ENCODE measurements at places on chromosomes 12 and 14. TPM values are rescaled to one million over a fixed set of nuclear protein-coding genes. Genes with fewer than 3 reads are reported as not detected.

Gene OTX2
- not detected for total RNA-seq

Gene ASB2
- 0.05 TPM for total RNA-seq

DNA sequence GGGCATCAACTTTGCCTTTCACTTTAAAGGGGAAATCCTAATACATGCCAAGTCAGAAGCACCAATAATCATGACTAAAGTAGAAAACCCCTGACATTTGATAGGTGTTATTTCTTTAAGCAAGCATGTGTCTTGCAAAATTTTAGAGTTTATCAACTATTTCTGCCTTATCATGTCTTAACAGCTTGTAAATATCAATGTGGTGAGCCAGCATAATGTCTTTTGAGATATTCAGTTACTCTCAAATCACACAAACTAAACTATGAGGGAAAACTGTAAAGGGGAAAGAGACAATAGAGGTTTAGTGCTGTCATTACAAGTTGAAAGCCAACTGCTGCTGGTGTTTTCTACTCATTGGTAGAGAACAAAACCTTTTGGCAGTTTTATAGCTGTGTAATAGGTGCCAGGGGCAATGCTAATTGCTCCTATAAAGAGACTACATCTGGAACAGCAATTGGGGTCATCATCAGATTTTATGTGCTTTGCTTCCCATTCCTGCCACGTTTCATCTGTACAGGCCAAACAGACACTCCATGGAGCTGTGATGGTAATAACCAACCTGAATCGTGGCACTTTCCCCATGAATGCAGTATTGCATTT lies 1027.4 kb downstream of the FSCB start:
- DNase-seq = no peak

GRCh38 chr12:15534322-15534721 lies 212.0 kb downstream of the PTPRO start:
- no peak for DNase-seq

Gene SOAT2
- total RNA-seq = 0.15 TPM

Gene PSEN1
- 23.2 TPM for total RNA-seq

- no peak for DNase-seq
These were observed 330.5 kb upstream of the TMEM132C start for GRCh38 chr12:127936463-127936862.

Gene KCNMB4
- total RNA-seq = 0.58 TPM

Gene SLC25A47
- total RNA-seq = 0.37 TPM

DNA sequence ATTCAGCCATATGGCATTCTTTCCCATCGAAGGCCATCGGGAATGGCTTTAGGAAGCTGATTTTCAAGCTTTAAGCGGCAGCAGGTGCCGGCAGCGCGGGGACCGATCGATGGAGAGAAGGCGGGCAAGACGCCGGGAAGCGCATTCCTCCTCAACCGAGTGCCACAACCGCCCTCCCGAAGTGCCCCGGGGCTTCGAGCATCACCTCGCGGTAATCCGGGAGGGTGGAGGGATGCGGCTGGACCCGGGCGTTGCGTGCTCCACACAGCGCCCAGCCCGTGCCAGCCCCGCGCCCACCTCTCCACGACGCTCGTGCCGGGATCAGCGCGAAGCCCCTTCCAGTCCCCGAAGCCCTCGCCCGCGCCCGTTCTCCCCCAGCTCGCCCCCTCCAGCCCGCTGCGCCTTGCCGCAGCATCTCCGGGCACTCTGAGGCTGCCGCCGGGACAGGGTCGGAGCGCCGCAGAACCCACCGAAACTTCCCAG lies 3.2 kb downstream of the USP44 start:
- no peak for DNase-seq

DNA sequence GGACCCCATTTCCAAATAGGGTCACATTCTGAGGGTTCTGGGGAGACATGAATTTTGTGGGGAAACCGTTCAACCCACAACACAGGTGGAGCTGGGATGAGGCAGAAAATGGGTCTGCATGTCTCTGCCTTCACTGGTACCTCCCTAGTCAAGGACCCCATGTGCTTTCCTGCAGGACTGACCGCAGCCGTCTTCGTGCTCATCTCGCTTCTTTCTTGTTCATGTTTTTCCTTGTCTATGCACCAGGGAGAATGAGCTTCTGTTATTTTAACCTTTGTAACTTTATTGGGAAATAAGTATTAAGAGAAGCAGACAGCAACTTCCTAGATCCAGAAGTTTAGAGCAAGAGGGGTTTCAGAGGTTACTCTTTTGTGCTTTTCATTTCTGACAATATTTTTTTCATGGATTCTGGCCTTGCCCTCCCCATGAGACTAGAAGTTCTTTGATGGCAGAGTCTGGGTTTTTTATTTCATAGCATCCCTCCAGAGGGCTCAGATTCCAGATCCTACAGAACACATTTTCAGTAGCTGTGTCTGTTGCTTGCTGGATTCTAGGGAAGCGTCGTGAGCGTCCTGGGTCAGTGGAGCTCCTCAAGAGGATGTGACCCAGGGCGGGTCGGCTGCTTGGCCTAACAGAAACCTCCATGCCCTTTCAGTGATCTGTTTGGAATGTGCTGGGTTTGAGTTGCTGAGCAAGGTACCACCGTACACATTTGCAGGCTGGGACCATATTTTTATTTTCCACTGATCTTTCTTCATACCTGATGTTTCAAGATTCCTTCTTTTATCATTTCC lies 104.2 kb downstream of the ADGRD1 start:
- DNase-seq = no peak

DNA sequence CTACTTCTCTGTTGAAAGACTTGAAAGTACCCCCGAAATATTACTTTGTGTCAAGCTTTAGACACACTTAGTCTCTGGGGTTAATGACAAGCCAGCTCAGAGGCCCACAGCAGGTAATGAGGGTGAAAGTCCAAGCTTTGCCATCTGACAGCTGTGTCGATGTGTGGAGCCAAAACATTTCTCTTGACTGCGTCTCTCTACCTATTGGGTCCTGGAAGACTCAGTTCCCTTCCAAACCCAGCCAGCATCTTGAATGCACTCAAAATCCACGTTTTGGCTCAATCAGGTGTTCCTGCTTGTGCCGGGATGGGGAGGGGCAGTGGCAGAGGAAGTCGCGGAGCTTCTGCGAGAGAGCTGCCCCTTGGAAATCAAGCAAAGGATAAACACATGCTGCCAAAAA lies 3.2 kb downstream of the PLXNC1 start:
- no peak for DNase-seq

Gene PMCH
- not detected for total RNA-seq

Gene GUCY2C
- not detected for total RNA-seq

DNA sequence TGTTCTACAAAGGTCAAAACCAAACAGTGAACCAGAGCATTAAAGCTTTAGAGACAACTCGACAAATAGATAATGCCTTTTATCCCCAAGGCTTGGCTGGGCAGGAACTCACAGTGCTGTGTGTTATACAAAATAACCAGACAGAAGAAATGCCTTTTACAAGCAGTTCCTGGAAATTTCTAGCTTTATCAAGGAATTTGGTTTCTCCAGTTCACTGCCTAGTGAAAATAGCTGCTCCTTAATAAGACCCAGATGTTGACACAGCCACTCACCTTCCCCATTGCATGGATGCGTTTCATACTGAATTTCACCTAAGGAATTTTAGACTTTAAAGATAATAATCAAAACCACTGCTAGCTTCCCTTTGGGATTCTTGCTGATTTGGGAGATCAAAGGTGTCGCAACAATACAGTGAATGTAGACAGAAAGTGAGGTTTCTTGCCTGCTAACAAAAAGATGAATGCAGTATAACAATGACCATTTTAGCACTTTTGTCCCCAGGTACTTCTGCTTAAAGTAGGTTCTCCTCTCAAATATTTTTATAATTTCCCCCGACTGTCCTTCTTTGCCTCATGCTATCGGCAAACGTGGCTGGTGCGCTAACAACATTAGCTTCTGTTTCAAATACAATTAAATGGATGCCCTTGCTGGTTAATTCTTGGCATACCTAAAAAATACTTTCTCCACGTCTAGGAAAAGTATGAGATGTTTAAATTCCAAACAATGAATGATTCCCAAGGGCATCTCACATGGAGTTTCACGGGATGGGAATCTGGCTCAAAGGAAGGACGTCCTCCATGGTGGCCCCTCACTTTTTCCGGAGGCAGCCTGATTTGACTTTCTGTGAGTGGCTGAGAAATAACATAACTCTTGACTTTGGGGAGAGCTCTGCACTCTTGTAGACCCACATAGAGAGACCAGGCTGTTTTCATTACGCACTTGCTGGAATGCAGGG lies 162.4 kb downstream of the C12orf75 start:
- DNase-seq = no peak

DNA sequence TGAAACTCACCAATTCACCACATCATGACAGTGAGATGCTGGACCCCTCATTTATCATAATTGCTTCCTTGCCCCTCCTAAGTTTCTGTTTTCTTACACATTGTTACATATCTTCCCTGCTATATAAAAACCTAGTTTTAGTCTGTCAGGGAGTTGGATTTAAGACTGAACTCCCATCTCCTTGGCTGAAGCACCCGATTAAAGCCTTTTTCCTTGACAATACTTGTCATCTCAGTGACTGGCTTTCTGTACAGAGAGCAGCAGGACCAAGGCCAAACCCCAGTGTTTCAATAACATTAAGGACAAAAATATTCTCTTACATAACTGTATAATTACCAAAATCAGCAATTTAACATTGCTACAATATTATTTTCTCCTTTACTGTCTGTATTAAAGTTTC lies 928.4 kb downstream of the TMTC2 start:
- DNase-seq = no peak

- no peak for DNase-seq
These were observed 828.9 kb downstream of the VRK1 start for GRCh38 chr14:97626088-97626487.

Gene ORAI1
- total RNA-seq = 16.9 TPM

Gene LRRK2
- not detected for total RNA-seq

Gene TEX52
- total RNA-seq = 0.10 TPM

Gene ACOT6
- total RNA-seq = not detected

DNA sequence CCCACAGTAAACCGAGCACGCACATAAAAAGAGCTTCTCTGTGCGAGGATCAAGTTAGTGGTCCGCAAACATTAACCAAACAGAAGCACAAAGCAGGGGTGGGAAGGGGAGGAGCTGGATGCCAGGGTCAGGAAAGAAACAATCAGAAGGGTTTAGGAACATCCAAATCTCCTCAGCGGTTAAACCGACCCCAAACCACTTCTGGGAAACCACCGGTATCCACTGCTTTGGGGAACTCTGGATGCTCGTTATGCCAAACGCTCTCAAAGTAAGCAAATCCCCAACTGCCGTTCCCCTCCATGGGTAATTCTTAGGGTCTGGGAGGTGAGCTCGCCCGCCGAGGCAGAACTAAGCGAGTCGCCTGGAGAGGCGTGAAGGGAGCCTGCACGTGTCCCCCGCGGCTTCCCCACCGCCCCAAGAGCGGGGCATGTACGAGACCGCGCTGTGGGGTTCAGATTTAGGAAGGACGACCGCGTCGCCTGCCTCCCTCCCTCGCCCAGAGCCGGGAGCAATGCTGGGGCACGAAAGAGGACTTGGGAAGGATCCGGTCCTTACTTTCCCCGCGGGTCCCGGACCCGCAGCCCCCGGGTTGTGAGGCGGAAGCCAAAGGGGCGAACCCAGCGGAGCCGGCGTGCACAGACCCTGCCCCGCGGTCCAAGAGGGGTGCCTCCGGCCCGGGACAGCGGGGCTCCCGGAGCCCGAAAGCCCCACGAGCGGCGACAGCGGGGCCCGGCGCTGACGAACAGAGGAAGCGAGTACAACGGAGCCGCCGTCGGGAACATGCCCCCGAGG lies 711 bp downstream of the SBNO1 start:
- peak; percentile 65 for DNase-seq

DNA sequence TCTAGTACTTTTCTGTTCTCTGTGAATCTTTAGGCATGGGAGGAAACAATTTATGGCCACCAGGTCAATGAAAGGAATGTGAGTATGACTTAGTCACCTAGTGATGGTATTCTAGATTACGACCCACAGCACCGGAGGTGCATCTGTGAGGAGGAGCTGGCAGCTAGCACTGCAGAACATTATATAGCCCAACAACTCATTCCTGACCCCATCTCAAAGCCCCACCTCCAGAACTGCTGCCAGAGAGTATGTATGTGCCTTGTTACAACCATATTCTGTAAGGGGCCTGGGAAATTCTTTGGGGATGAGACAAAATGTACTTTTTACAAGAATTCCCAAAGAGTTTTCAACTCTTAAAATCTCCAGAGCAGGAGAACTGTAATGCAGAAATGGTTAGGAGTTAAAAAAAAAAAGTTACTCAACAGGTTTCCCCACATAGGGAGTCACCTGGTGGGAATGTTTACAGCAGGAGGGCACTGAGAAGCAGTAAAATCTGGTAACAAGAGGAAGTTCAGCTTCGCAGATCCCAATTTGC lies 34.9 kb upstream of the CERS5 start:
- peak; percentile 91 for DNase-seq

Gene FOXG1
- not detected for total RNA-seq

DNA sequence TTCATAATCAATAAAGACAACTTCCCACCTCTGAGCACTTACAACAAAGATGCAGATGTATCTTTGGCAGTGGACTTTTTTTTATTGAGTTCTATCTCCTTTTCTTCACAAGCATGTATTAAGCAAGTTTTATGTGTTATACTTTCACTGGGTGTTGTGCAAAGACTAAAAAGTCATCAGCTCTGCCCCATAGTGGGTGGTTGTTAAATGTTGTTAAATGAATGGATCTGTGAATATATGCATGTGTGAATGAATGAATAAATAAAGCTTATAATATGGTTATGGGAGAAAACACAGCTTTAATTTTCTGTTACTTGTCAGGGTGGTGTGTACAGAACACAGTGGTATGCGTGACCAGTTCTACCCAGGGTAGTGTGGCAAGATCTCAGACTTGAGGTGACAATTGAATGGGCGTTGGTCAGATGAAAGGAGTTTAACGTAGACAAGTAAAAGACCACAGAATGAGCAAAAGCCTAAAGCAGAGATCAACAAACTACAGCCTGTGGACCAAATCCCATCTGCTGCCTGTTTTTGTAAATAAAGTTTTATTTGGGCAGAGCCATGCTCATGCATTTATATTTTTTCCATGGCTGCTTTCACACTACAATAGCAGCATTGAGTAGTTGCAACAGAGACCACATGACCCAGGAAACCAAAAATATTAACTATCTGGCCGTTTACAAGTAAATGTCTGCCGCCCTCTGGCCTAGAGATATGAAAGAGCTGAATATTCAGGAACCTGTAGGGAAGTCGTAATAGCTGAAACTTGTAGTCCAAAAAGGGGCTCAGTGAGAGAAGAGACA lies 207.4 kb upstream of the EEA1 start:
- peak; percentile 36 for DNase-seq

Gene DENND5B
- total RNA-seq = 28.3 TPM

Gene GARIN6
- total RNA-seq = not detected

DNA sequence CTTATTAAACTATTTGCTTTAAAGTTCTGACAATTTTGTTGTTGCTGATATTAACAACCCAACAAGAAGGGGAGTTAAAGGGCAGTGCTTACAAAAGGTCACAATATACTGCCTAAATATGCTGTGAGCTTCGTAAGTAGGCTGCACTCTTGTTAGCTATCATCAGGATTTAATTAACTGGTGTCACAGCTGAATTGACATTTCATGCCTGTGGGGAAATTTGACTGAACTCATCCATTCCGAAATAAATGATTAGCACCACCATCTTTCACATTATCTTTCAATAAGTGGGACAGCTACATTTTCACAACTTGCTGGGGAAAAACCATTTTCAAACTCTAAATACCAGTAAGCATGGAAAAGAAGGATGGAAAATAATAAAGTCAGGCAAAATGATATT lies 146.6 kb downstream of the PTPRO start:
- no peak for DNase-seq

Gene PLBD2
- 11.8 TPM for total RNA-seq

Gene APAF1
- 7.9 TPM for total RNA-seq
